ENCODE measurements at places on chromosomes 12 and 14.

DNA sequence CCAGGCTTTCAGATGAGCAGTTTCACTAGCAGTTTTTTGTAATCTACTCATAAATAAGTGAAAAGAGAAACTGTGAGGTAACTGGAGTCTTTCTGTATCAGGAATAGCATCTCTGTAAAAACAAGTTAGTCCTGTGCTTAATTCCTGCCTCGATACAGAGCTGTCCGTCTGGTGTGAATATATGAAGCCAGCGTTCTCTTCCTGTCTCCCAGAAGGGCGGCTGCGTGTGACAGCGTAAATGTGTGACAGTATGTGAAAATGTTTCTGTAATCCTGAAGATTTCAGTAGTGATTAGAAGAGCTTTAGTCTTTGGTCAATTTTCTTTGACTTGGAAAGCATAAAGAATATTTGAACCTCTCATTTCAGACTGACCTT, 150.3 kb downstream of the FBXL14 start:
- DNase-seq: no peak

DNA sequence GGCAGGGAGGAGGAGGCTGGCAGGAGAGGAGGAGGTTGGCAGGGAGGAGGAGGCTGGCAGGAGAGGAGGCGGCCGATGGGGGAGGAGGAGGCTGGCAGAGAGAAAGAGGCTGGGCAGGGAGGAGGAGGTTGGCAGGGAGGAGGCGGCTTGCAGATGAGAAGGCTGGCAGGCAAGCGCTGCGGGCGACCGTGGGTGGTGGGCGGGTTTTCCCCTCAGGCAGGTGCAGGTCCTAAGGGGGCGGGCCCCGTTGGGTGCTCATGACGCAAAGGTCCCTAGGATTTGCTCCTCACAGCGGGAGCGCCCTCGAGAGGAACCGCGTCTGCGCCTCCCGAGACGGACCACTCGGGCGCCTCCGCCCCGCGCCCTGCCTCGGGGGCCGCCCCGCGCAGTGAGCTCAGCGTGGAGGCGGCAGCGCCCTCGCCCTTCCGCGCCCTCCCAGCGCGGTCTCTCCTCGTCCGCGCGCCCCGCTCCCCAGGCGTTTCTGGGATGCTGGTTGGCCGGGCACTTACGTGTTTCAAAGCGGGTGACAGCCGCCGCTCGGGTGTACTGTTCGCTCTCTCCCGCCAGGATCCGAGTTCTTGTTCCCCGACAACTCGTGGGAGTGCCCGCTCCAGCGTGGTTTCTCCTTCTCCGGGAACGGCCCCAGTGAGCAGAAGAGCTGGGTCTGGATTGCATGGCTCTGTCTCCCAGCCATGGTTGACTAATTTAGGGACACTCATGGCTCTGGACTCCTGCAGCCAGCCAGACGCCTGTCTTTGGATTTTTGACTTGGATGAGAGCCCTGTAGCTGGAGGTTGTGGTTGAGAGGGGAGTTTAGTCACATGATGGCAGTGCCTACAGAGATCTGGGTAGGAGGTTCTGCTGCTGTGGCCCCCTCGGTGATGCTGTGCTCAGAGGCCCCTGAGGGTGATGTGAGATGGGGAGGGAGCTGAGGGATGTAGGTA, 64.1 kb upstream of the PPP4R3A start:
- peak; percentile 86 for DNase-seq

DNA sequence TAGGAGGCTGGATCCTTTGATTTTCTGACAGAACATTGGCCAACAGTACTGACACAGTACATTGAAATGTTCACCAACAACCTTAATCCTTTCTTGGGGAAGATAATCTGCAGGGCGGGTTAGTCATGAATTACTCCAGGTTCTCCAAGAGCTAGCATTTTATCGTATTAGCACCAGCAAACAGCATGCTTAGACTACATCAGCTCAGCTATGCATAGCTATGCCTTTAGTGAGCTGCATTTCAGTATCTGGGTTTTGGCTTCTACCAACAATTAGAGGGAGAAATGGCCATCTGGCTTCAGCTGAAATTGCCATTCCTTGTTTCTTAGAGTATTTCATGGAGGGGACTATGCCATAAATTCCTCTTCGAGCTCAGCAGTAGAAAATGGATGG, 33.8 kb downstream of the SAMD4A start:
- DNase-seq: no peak

DNA sequence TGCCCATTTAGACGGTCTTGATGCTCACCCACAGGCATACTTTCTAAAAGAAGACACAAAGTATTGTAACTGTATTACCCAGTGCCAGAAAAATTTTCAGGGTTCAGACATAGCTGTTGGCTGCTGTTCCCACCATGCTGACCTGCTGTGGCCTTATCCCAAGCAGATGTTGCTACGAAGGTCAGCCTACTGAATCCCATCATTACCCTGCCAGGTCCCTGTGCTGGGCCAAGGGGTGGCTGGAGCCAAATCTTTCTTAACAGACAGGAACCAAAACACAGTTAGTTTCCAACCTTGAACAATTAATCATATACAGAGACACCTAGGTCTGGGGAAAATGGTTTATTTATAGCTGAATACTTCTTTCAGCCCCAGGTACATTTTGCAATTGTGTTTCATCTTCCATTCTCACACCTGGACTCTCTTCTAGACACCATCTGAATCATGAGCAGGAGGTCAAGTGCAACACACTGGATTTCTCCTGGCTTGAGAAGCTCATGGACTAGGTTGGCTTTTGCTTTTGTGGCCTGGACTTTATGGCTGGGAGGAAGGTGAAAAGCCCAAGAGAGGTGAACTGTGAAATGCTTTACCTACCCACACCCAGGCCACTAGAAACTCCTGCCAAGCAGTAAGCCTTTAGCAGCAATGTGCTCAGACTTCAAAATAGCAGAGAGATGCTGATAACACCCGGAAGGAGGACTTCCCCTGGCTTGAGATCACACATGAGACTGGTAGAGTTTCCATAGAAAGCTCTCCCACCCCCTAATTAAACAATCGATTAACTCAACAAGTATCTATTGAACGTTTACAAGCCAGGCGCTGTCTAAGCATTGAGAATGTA, 150.1 kb downstream of the SUDS3 start:
- DNase-seq: no peak

GRCh38 chr12:125202421-125202820, 137.2 kb downstream of the AACS start:
- no peak for DNase-seq

DNA sequence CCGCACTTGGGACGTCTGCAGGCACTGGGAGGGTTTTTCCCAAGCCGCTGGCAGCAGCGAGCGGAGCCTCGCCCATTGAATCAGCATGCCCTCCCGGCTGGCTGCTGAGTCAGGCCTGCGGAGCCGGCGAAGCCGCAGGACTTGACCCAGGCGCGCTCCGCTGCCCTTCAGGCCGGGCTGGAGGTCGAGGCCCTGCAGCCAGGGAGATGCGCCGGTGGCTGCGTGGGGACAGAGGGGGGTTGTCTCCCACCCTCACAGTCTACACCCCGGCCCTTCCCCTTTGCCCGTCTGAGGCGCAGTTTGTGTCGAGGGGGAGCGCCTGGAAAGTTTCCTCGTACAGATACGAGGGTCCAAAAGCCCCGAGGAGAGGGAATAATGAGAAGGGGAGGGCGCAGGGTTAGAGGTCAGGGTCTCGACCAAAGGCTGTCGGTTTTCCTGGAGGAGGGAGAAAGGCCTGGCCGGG, 759 bp upstream of the KLC1 start:
- no peak for DNase-seq

- DNase-seq: no peak
Measured at GRCh38 chr12:72018036-72018435, 79.4 kb downstream of the TPH2 start.

DNA sequence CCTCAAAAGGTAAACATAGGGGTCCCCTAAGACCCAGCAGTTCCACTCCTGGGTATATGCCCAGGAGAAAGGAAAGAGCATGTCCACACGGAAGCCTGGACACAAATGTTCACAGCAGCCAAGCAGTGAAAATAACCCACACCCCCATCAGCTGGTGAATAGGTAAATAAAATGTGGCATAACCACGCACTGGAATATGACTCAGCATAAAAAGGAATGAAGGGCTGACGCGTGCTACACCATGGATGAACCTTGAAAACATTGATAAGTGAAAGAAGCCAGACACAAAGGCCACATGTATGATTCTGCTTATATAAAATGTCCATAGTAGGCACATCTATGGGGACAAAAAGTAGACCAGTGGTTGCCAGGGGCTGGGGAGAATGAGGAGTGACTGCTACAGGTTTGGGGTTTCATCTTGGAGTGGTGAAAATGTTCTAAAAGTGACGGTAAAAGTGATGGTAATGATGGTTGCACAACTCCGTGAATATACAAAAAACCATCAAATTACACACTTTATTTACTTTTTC, 3.8 kb upstream of the SCARB1 start:
- no peak for DNase-seq

DNA sequence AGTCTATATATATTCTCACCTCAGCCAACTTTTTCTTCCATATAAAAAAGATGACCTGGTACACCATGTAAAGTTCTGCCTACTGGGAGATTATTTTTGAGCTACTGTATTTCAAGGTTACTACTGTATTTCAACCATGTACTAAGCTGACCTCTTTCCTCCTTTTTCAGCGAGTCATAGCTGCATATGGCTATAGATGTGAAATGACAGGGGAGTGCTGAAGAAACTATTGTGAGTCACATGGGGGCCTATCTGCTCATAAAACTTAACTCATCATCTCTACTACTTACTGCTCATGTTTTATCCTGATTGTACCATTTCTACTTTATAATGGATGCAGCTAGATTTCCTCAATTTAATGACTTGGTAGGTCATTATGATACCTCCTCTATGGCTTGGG, 571.4 kb upstream of the ATP2B1 start:
- no peak for DNase-seq

Measured in activated CD8-positive, alpha-beta memory T cell treated with anti-CD3 and anti-CD28 coated beads for 4 hours (primary cell).